Gastroesophageal sphincter (tissue), 4 donors: ENCODE measurements at places on chromosomes 5 and 9. TPM values are rescaled to one million over a fixed set of nuclear protein-coding genes. Genes with fewer than 3 reads are reported as not detected.

The DIMT1 gene
- total RNA-seq: 39.6 TPM

The RAB14 gene
- 40.2 TPM for total RNA-seq

The SHISAL2B gene
- not detected for total RNA-seq

The NKD2 gene
- 6.1 TPM for total RNA-seq

The PCDHGB1 gene
- total RNA-seq: 4.3 TPM

The TICAM2 gene
- total RNA-seq: 1.2 TPM

The TLX3 gene
- total RNA-seq: not detected

The LURAP1L gene
- 29.6 TPM for total RNA-seq

The IGFBPL1 gene
- total RNA-seq: 3.2 TPM

The PCDHGA2 gene
- total RNA-seq: 5.6 TPM

The ANXA1 gene
- total RNA-seq: 228 TPM

The WWC1 gene
- 6.6 TPM for total RNA-seq

The GLRA1 gene
- total RNA-seq: not detected

The CARTPT gene
- total RNA-seq: 2.0 TPM

The C5orf52 gene
- not detected for total RNA-seq

The EMB gene
- total RNA-seq: 5.2 TPM

The NR2F1 gene
- 111 TPM for total RNA-seq

The NEK6 gene
- total RNA-seq: 31.7 TPM

The CCL27 gene
- total RNA-seq: not detected

The CDKN2AIPNL gene
- total RNA-seq: 24.6 TPM

The GNA14 gene
- 6.4 TPM for total RNA-seq

The BTNL8 gene
- 1.1 TPM for total RNA-seq

The PTGES gene
- 15.1 TPM for total RNA-seq

The CD180 gene
- total RNA-seq: 0.27 TPM

The PCDHB12 gene
- total RNA-seq: 5.1 TPM

The EFNA5 gene
- total RNA-seq: 9.2 TPM

The FGF1 gene
- total RNA-seq: 0.16 TPM

The COL5A1 gene
- total RNA-seq: 48.5 TPM

The GRPEL2 gene
- total RNA-seq: 12.0 TPM

The FBXW2 gene
- 41.8 TPM for total RNA-seq

The TSSK1B gene
- not detected for total RNA-seq
